ENCODE measurements at places on chromosomes 4 and X.

DNA sequence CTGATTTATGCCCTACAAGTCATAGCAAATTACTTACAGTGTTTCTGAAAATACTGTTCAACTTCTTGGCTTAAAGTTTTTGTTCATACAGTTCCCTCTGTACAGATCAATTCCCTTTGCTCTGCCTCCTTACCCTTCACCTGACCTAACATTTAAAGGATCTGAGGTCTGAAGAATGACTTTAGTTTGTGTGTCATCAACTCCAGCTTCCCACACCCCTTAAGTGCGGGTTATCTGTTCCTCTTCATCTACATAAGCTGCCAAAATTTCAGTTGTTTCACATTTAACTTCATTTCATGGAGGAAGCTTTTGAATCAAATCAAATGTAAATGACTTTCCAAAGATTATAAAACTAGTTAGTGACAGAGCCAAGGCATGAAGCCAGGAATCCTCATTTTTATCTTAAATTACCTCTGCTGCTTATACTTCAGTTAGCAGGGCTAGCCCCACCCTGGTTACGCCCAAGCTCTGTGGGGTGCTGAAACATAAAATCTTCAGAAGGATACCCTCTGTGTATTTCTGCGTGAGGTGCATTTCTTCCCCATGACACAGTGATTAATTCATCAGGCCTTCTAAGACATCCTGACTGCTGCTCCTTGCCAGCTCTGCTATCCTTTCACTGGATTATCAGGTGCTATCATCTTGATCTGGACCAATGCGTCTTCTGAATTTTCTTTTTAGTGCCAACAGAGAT, 16.5 kb downstream of the CXCL1 start:
- no peak for DNase-seq

DNA sequence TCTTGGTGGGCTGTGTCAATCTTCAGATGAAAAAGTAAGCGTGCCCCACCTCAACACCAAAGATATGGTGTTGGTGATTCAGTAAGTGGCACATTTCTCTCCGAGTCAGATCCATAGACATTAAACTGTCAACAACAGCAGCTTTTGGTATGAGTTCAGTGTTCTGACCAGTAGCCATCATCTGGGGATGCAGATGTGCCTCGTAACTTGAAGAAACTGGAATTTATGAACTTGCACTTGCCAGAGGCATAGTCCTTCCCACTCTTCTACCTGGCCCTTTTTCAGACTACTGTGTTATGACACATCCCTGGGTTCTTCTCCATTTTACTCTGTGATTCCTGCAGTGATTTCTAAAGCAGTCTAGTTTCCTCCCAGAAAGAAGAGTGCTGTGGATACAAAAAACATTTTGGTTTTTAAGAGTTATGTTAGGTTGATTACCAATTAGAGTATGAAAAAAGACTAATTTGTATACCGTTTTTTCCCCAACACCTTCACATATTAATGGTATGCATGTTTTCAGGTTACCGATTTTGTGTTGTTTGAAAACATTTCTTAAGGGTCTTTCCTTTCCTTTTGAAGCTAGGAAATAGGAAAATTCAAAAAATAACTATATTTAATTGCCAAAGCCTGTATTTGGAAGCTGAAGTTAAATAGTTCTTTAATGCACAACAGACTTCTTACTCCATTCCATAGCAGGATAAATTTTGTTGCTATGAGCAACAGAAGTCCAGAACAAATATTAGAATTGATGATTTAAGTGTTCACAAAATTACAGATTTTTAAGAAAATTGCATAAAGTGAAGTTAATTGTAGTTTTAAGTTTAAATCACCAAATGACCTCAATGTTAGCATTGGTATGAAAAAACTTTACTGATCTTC, 39.3 kb downstream of the NUDT6 start:
- DNase-seq = no peak

GRCh38 chrX:154724993-154725756, 25.7 kb downstream of the GAB3 start:
- no peak for DNase-seq

GRCh38 chr4:169998981-169999380, 27.2 kb downstream of the MFAP3L start:
- DNase-seq = no peak

GRCh38 chr4:67126570-67126969, 418.7 kb downstream of the CENPC start:
- DNase-seq = no peak

DNA sequence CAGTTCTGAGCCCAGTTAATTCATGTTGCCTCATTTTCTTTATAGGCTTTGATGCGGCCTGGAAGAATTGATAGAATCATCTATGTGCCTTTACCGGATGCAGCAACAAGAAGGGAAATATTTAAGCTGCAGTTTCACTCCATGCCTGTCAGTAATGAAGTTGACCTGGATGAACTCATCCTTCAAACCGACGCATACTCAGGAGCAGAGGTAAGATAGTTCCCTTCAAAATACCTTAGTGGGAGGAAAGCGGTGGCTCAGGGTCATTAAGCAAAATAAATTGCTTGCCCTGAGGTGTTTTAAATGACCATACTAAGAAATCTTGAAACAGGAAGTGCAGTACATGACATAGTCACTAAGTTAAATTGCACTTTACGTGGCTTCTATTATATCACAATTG, 140.6 kb upstream of the SPRY1 start:
- no peak for DNase-seq

DNA sequence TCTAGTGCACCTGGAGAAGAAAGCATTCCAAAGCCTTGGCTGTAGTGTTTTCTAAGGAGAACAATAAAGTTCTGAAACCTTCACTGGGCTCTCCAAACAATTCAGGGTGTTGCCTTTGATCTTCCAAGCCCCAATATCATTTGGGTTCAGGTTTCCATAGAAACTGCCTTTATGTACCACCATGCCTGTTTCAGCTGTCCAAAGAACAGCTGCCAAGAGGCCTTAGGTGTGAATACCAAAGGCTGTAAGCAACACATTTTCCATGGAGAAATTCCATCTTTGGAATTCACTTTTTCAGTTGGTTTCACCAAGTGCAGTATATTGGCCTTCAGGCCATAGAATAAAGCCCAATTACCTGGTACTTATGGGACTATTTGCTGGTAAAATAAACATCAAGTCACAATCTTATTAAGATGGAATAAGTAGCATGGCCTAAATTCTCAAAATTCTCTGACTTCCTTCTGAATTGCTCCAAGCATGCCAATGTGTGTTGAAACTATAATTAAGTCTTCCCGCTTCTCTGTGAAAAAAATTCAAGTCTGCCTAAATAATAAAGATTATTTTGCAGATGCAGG, 61.9 kb downstream of the COX18 start:
- no peak for DNase-seq

- no peak for DNase-seq
These were observed 33.4 kb upstream of the KLHL34 start for GRCh38 chrX:21691512-21692018.

DNA sequence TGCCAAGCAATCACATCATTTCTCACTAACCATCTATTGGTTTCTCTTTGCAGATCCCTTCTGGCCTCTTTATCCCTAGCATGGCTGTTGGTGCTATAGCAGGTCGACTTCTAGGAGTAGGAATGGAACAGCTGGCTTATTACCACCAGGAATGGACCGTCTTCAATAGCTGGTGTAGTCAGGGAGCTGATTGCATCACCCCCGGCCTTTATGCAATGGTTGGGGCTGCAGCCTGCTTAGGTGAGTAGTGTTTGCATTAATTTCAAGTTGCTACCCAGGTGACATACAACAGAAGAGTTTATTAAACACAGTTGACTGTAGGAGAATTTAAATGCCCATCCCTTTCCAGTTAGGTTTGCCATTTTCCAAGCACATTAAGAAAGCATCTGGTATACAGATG, 112.2 kb downstream of the AKAP4 start:
- DNase-seq = no peak

GRCh38 chr4:110196206-110196870, 2.1 kb downstream of the ELOVL6 start:
- peak; percentile 35 for DNase-seq

DNA sequence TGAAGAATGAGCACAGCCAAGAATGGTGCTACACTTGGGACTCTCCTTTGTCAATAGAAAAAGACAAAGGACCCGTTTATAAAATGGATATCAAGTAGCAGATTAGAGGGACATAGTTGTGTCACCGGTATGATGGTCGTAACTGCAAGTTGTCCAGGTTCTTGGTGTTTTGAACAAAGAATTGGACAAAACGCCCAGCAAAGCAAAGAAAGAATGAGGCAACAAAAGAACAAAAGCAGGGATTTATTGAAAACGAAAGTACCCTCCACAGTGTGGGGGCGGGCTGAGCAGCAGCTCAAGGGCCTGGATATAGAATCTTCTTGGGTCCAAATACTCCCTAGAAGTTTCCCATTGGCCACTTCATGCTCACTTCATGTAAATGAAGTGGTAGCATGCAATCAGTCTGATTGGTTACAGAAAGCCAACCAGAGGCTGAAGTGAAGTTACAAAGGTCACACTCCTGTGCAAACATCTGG, 54.7 kb downstream of the SHROOM3 start:
- no peak for DNase-seq

DNA sequence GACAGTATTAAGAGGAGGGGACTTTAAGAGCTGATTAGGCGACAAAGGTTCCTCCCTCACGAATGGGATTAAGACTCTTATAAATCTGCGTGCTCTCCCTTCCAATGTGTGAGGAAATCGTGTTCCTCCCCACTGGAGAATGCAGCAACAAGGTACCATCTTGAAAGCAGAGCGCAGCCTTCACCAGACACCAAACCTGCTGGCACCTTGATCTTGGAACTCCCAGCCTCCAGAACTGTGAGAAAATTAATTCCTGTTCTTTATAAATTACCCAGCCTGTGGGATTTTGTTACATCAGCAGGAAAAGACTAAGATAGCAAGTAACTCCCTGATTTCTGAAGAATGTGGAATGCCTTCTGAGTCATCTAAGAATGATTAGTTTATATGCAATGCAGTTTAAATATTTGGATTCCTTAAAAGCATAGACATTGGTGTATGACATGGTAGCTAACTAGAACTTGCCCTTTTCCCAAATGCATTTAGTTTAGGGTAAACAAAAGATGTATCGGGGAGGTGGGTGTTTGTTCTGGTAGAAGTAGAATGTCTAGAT, 86.1 kb downstream of the USP46 start:
- DNase-seq = no peak

DNA sequence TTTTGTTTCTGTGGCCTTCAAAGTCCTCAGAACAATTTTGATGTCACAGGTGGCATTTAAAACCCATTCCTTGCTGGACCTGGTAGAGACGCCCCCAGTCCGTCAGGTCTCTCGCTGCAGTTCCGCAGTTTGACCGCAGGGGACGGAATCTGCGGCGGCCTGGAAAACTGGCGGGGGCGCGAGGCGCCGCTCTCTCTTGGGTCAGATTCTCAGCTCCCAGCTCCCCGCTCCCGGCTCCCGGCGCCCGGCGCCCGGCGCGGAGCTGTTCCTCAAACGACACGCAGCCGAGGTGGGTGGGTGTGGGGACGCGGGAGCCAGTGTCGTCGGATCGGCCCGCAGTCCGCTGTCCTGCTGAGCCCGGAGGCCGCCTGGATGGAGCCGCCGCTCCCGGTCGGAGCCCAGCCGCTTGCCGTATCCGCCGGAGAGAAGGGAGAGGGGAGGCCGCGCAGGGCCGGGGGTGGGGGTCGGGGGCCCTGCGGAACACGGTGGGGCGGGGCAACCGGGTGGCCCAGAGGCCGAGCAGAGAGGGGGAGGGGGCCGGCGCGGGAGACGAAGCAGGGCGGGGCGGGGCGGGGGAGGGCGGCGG, at the start of gene OCRL:
Gene OCRL (plus strand): TSS at position 192 of the 586 bp plus-strand sequence. CDS start 181 bp downstream, at position 373.
- peak; percentile 47 for DNase-seq

DNA sequence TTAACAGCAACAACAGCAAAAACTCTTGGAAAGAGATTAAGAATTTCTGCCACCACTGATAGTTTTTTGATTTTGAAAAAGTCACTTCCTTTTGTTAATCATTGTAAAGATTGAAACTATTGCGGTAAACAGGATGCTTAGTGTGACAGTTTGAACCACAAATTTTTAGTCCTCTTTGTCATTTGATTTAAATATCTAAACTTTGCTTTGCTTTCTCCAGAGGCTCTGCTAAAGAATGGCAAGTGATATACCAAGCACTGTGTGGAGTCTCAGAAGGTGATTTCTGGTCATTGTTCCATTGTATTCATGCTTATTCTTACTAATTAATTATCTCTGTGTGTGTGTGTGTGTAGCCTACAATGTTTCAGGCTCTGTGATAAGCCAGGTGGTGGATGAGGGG, 155.6 kb downstream of the BMPR1B start:
- DNase-seq = no peak

GRCh38 chr4:15366721-15367120, 61.1 kb upstream of the C1QTNF7 start:
- DNase-seq = no peak

DNA sequence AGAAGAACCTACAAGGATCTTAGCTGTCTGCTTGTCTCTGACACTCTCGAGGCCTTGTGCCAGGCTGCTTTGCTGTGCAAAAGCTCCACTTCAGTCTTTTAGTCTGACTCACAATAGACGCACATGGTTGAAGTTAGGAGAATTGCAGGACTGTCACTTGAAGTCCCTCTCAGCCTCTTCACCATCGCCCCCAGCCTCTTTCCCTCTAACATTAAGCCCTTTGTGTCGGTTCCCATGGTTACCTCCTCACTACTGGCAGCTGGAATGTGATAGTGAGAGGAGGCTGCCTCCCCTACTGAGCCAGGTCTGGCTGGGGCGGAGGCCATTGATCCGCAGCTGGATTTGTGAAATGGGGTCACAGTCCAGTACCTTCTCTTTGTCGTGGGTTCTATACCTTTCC, 201.8 kb downstream of the SOWAHB start:
- no peak for DNase-seq

DNA sequence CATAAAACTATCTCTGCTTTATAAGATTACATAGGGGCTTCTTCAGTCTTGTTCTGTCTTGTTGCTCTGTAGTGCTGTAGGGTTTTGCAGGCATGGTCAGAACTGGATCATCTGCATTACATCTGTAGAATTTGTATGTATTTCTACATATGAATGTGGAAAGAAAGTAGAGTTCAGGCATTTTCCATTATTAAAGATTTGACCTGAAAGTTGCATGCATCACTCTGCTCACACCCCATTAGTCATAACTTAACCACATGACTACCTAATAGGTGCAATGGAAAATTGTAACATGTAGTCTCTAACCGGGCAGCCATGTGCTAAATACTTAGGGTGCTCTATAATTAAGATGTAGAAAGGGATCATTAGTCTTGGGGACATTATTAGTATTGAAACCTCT, 45.7 kb upstream of the AGA start:
- DNase-seq = no peak

DNA sequence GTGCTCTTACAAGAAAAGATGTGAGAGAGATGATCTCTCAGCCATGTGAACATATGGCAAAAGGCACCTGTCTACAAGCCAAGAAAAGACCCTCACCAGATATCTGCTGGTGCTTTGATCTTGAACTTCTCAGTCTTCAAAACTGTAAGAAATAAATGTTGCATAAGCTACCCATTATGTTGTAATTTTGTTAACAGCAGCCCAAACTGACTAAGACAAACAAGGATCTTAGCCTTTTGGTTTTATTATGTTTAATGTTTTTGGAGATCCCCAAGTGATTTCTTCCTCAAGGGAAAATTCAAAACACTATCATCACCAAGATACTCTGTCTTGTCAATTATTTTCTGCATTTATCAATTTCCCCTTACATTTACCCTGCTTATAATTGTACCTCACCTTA, 21.8 kb upstream of the CCNI start:
- no peak for DNase-seq
